ENCODE measurements at places on chromosomes 11 and 22.

- DNase-seq = no peak
Measured at GRCh38 chr11:95443386-95443785, 212.4 kb upstream of the SESN3 start.

DNA sequence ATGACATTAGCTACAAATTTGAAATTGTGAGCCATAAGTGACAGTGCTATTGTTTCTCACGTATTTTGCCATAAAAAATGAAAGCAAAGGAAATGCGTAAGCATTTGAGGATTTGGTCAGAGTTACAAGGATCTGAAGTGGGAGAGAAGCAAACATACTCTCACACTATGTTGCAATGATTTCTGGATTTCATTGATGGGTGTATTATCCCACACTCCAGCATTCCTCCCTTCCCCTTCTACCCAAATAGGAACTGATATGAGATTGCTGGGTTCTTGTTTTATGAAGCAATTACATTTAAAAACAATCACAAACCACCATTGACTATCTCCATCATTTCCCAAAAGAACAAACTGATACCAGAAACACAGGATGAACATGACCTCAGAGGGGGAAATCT, 314.0 kb upstream of the CTSC start:
- DNase-seq = no peak

DNA sequence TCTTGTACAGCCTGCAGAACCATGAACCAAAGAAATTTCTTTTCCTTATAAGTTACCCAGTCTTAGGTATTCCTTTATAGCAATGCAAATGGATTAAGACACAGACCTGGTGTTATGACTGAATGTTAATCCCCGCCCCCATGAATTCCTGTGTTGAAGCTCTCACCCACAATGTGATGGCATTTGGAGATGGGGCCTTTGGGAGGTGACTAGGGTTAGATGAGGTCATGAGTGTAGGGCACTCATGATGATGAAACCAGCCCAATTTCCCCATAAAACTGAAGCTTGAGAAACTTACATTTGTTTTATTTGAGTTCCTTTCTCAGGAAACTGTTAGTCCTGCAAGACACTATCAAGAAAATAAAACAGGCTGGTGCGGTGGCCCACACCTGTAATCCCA, 115.8 kb upstream of the THY1 start:
- no peak for DNase-seq

- DNase-seq = no peak
Measured at GRCh38 chr11:45726493-45727054, 61.2 kb upstream of the CHST1 start.

DNA sequence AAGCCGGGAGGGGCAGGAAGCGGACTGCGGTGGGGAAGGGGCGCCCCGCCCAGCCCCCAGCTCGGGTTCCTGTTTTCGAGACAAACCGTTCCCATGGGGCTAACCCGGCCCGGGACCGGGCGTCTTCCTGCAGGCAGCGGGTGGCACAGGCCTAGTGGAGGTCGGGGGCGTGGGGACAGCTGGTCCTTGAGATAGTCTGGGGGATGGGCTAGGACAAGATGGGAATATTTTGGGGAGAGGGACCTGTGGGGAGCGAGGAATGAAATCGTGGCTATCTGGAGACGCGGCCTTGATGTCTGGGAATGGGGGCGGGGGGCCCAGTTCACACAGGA, 1.2 kb upstream of the RASGRP2 start:
- peak; percentile 84 for DNase-seq

DNA sequence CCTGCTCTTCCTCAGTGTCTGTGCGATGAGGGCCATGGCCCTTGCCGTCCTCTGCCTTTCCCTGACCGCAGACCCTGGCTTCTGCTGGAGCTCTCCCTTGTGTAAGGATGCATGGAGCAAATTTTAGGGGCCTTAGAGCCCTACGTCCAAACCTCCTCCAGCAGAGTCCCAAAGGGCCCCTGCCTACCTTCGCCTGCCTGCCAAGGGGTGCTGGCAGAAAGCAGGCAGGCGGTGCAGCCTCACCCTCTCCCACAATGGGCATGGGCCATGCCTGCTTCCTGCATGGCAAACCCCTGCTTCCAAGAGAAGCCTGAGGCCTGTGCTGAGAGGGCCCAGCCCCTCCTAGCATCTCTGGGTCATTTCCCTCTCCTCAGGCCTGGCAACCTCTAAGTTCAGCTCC, 71.3 kb upstream of the FGF3 start:
- no peak for DNase-seq

- DNase-seq = no peak
Measured at GRCh38 chr11:16456366-16456765, 100.0 kb upstream of the SOX6 start.

DNA sequence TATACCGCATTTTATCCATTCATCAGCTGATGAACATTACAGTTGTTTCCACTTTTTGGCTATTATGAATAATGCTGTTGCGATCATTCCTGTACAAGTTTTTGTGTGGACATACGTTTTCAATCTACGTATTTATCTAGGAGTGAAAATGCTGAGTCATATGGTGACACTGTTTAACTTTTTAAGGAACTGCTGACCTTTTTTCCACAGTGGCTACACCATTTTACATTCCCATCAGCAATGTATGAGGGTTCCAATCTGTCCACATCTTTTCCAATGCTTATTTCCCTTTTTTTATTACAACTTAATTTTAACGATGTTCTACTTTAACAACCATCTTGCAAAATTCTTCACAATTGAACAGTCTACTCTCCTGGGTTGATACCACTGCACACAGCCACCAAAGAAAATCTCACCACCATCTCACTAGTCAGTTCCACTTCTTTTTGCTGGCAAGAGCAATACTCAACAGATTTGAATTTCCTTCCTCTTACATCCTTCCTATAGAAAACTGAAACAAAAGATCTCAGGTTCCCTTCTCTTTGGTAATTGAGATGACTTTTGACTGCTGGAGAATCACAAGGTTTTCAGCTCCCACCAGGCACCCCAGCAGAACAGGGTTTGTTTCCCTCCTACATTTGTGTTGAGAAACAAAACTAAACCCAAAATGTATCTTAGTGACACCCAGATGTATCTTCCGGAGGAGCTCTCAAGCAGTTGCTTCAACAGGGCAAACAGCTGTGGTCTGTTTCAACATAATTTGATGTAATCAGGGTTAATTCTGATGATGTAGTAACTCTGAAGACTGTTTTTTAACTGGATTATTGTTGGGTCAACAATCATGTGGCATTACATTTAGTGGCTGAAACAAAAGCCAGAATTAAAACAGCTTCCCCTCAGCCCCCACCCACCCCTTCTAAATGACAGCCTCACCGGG, 7.0 kb upstream of the GAB2 start:
- DNase-seq = no peak

DNA sequence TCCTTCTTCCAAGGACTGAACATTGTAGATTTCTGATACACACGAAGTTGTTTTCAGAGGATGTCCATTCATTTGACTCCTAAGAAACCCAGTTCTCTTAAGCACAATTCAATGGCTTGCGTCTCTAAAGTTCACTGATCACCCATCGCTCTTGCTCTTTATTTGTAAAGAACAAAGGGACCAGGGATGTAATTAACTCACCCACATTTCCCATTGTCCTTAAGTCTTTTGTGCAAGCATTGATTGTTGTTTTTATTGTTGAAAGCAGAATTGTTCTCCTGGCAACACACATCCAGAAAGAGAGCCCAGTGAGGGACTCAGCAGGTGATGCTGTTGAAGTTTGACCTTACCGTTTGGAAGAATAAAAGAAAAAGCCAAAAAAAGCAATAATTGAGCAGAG, 59.2 kb downstream of the SPON1 start:
- DNase-seq = no peak

GRCh38 chr11:20247591-20248007, 87.3 kb upstream of the DBX1 start:
- DNase-seq = no peak

GRCh38 chr11:77151804-77152509, 23.9 kb downstream of the MYO7A start:
- peak; percentile 59 for DNase-seq

DNA sequence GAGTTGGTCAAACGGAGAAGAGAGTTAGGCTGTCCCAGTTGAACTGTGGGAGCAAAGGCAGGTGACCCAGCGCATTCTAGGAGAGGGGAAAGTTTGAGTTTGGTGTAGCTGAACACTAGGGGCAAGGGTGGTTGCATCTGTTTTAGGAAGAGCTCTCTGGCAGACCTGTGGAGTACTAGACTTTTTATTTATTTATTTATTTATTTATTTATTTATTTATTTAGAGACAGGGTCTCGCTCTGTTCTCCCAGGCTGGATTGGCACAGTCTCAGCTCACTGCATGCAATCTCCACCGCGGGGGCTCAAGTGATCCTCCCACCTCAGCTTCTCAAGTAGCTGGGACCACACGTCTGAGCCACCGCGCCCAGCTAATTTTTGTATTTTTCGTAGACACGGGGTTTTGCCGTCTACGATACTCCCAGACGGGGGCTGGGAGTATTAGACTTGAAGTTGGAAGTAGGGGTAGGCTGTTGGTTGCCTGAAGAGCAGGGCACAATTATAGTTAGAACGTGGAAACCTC, 950 bp upstream of the ACER3 start:
- no peak for DNase-seq

- DNase-seq = no peak
Measured at GRCh38 chr11:72308226-72309073, 64.5 kb upstream of the PHOX2A start.

GRCh38 chr22:40120848-40121247, 56.9 kb upstream of the TNRC6B start:
- no peak for DNase-seq

DNA sequence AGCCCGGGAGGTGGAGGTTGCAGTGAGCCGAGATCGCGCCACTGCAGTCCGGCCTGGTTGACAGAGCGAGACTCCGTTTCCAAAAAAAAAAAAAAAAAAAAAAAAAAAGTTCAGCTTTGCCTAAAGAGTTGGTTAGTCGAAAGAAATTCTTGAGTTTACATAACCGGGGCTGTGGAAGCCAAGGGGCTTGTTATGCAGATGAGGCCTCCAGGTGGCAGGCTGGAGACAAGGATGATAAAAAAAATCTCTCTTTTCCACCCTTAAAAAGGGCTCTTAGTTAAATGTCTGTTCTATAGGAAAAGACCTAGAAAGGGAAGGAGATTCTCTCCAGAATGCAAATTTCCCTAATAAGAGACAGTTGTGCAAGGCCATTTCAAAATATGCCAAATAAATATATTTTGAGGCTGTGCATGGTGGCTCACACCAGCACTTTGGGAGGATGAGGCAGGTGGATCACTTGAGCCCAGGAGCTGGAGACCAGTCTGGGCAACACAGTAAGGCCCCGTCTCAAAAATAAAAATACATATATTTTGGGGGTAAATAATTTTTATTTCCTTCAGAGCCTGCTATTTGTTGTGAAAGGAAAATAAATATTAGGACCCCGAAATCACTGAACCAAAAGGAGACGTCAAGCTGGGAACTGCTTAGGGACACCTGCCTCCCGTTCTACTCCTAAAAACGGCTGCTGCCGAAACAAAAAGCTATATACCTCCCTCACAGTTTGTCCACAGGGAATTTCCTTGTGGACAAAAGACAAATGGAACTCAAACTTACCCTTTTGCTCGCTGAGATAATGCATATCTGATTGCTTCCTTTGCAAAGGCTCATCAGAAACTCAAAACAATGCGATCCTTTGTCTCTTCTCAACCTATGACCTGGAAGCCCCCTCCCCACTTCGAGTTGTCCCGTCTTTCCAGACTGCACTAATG, 2.4 kb upstream of the IFITM2 start:
- peak; percentile 80 for DNase-seq

- no peak for DNase-seq
Measured at GRCh38 chr11:18692941-18693760, 5.4 kb upstream of the TMEM86A start.

DNA sequence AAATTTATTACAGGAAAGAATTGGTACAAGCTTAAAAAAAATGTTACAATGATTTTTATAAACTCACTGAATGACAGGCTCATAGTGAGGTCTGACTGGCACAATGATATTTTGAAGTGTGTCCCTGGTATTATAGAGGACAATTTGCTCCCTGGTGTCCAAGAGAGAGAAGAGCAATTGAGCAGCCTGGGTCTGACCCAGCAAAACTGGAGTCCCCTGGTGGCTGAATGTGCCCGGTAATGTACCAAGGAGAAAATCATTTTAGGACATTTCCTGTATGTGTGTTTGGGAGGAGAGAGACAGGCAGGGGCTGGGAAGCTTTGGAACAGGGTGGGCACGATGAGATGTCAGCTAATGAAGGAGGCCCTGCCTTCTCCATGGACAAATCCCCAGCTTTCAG, 125.3 kb downstream of the APOL5 start:
- DNase-seq = no peak

DNA sequence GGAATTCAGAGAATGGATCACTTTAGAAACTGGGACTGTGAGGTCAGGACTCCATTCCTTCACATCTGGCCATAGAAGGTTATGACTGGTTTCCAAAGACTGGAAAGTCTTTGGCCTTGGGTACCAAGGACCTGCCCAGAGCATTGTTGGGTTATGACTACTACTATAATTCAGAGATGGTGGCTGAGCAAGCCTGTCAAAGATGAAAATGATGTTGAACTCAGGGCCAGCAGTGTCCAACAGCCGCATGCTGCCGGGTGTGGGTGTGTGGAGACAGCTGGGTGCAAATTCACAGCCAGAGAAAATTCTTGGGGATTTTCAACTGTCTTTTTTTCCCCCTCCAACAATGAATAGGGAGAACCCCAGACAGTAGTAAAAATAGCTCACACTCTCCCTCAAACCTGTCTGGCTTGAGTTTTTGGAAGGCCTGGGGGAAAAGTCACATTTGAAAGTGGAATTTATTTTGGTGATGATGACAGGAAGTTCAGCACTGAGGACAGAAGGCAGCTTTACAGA, 166.8 kb upstream of the NCAM1 start:
- peak; percentile 43 for DNase-seq

GRCh38 chr11:10322830-10323792, 18.2 kb downstream of the ADM start:
- peak; percentile 86 for DNase-seq

- DNase-seq = no peak
Measured at GRCh38 chr22:50314081-50314454, 6.6 kb upstream of the PLXNB2 start.

GRCh38 chr11:46800177-46800576, 45.9 kb downstream of the CKAP5 start:
- no peak for DNase-seq

GRCh38 chr22:18065256-18065655, 12.5 kb upstream of the PEX26 start:
- no peak for DNase-seq

DNA sequence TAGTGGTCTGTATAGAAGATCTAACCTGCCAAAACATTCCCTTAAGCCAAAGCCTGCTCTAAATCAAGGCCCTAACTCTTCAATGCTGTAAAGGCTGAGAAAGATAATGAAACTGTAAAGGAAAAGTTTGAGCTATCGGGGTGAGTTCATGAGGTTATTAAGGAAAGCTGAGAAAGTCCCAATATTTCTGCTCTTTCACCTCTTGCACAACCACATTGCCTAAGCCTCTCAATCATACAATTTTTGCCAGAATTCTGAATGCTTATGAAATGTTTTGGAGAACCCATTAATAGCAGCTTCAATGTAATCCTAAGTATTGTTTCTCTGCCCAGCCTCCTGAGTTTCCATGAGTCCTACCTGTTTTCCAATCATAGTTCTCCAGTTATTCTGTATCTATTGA, 373.2 kb downstream of the LUZP2 start:
- no peak for DNase-seq
